ENCODE measurements at places on chromosomes 16 and 17. TPM values are rescaled to one million over a fixed set of nuclear protein-coding genes. Genes with fewer than 3 reads are reported as not detected.

Gene TAX1BP3
- 15.1 TPM for total RNA-seq

Gene CCL23
- total RNA-seq = not detected

Gene TLCD2
- total RNA-seq = 1.1 TPM

Gene TMC8
- total RNA-seq = 126 TPM

Gene SRR
- 19.1 TPM for total RNA-seq

Gene KRT20
- not detected for total RNA-seq

Gene MYH8
- not detected for total RNA-seq

Gene VAMP2
- 66.2 TPM for total RNA-seq

Gene TPSB2
- total RNA-seq = not detected

Gene KRT33A
- total RNA-seq = not detected

Gene BAIAP2
- 4.8 TPM for total RNA-seq

Gene ASB16
- total RNA-seq = 0.22 TPM

Gene KRT39
- not detected for total RNA-seq

DNA sequence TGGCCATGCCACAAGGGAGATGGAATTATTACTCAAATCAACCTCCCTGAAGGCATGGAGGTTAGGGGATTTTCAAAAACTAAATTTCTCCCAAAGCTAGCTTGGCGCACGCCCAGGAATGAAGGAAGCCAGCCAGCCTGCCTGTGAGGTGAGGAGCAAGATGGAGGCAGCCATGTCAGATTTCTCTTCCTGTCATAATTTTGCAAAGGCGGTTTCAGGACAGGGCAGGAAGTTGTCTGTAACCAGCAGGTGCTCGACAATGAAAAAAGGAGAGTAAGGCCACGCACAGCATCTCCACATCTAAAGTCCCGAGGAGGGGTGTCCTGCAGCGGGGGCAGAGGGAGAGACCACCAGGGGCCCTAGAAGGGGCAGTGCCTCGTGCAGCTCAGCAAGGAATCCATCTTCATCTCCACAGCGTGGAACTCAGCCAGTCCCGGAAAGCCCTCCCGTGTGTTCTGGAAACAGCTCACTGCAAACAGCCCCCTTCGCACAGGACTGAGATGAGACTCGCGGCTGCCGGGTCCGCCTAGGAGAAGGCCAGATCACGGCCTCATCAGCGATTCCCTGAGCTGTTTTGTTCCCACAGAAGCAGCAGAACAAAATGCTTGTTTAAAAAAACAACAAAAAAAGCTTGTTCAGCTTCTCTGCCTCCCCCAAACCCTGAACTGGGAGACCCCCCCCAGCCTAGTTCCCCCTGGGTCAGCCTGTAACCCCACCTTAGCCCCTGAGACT lies 47.8 kb downstream of the SLC7A5 start:
- no peak for ATAC-seq

DNA sequence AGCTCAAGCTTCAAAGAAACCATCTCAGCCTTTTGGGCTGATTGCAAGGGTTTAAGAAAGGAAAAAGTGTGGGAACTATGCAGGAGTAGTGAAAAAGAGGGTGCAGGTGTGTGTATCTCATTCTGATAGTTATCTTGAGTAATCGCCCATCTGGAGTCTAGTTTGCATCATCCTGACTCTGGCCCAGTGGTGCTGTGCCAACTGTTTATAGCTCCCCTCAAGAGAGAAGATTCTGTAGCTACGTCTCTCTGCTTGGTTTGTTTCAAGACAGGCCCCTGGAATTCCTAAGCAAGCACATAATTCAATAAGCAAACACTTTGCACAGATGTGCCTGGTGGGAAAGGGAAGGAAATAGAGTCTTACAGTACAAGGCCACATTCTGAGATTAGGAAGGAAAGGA lies 144.4 kb downstream of the HAPSTR1 start:
- ATAC-seq = no peak

GRCh38 chr16:50498431-50499155 lies 49.6 kb upstream of the NKD1 start:
- no peak for ATAC-seq

DNA sequence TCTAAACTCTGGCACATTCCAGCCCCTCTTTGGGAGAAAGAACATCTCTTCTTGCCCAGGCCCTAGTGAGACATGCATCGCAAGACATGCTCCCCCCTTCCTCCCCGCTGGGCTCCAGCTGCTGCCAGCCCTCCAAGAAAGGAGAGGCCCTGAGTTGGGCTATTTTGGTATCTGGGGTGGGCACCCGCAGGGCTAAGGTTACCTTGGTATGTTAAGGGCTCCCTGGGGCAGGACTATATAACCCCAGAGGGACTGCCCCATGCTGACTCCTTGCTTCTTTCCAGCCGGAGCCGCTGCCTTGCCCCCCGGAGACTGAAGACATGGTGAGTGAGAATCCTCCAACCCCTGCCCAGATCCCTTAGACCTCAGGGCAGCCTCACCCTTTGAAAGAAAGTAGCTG lies at the start of gene MYL11:
Gene MYL11, plus strand, starts transcription at position 265 of the 400 bp plus-strand sequence. Its CDS starts 56 bp downstream, at position 321.
- ATAC-seq = no peak

DNA sequence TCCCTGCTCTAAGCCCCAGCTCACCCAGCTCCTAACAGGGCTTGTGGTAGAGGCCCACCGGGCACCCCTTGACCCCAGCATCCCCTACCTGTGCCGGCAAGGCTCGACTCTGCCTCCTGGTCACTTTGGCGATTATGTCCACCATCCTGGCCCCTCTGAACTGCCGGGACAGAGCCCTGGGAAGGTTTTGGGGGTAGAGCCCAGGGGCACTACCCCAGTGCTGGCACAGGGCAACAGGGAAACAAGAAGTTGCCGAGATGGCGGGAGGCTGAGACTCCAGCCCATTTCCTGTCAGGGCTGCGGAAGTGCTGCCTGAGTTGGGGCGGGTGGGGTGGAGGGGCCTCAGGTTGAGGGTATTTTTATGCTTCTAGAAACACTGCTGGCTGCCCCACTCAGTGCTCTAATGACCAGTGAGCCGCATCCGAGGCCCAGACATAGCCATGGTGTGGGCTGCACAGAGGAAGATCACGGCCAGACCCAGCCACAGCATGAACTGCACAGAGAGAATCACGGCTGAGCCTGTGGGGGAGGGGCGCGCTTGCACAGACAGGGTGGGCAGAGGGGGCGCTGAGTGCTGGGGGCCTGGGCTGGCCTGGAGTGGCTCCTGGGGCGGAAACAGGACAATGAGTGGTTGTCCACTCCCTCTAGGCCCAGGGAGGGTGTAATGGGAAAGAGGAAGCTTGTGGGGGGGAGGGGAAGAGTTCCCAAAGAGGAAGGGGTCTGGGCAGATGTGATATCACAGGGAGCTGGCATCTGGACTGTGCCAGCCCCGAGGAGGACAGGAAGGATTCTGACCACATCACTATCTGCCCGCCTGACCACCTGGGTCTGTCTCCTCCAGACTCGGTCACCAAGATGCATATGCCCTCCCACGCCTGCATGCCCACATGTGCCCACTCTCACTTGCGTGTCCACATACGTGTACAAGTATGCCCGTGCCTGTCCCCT lies 22.3 kb downstream of the ARHGAP27 start:
- ATAC-seq = peak; percentile 85

DNA sequence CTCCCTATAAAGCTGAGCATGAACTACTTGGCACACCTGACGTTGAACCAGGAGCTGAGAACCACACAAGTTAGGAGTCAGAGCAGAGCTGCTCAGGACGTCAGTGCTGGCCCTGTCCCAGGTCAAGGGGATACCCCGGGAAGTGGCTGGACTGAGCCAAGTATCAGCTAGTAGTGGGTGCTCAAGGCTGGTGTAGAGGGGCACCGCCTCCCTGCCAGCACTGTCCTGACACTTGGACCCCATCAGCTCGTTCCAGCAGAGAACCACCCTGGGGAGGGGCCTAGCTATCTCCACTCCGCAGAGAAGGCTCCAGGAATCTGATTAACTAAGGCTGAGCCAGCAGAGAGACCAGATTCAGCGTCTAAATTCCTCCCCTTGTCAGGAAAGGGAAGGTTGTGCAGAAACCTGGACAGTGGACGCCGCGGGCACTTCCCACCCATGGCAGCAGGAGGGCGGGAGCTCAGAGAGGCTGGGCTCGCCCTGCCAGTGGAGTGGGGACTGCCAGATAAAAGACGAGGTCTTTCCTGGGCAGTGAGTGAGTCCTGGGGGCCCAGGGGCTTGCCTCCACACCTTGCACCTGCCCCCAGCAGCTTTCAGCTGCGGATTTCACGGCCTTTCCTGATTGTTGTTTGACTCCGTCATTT lies 21.0 kb downstream of the C16orf90 start:
- no peak for ATAC-seq

DNA sequence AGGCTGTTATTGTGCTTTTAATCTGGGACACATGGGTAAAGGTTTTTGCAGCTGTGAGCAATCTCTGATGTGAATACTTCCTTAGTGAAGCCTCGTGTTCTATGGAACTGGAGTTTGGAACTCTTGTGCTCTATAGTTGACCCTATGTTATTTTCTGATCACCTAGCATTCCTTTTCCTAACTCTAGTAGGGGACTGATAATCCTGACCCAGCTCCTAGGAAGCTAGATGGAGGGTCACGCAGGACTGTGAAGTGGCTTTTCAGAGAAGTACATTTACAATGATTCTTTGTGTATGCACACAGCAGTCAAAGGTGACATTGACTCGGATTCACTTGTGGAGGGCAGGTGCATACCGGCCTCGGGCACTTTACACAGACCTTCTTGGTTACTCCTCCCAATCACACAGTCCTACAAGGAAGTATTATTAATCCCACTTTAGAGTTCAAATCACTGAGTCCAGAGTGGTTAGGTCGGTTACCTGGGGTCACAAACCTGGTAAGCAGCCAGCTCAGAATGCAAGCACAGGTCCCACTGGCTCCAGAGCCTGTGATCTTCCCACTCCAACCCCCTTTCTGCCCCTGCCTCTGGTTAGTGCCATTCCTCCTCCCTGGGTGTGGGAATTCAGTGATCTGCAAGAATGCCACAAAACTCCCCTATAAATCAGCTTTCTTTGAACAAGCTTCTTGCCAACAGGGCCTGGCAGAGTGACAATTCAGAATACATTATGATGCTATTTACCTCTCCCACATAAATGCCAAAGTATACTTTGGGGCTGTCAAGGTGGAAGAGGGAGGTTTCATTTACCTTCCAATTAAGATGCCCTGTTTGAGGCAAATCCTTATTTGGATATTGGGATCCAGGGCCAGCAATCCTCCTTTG lies 7.1 kb downstream of the CHD9NB start:
- ATAC-seq = no peak

- no peak for ATAC-seq
Observed at GRCh38 chr17:70202840-70203239, 33.5 kb downstream of the KCNJ2 start.

- ATAC-seq = no peak
Observed at GRCh38 chr16:82805866-82806265, 179.1 kb downstream of the CDH13 start.

DNA sequence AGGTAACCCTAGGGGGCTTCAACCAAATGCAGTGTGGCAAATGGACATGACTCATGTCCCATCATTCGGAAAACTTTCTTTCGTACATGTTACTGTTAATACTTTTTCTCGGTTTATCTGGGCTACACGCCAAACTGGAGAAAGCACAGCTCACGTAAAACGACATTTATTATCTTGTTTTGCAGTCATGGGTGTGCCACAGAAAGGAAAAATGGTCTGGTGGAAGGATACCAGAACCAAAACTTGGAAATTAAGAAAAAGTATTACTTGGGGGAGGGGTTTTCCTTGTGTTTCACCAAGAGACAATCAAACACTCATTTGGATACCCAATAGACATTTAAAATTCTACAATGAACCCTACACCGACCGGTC lies 23.6 kb downstream of the ALOX15B start:
- no peak for ATAC-seq

DNA sequence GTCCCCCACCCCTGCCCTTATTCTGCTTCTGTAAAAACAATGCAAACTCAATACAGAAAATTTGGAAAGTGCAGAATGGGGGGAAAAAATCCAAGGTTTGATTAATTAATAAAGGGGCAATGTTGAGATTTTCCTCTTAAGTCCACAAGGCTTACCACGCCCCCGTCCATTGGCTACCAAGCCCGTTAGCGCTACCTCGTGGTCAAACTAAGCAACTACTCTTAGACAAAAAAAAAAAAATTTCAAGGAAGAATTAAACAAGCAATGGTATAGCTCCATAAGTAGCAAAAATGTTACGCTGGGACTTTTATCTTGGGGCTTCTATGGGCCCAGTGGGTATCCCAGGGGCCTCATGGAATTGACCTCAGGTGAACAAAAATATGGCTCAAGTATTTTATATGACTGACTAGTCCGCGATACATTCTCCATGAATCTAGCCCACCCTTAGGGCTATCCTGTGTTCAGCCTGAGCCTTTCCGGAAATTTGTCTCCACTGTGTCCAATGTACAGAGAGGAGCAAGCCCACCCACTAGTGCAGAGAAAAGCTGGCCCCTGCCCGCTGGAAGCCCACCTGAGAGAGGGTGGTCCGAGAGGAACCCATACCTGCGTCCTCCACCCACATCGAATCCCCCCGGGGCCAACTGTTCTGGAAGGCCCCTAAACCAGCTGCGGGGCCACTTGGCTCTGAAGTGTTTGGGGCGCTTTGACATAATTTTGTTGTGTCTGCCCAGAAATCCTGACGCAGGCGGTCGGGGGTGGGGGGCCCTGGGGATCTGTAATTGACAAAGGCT lies 19.1 kb upstream of the TEX2 start:
- ATAC-seq = peak; percentile 39

GRCh38 chr17:14123619-14124278 lies 54.4 kb downstream of the COX10 start:
- no peak for ATAC-seq

DNA sequence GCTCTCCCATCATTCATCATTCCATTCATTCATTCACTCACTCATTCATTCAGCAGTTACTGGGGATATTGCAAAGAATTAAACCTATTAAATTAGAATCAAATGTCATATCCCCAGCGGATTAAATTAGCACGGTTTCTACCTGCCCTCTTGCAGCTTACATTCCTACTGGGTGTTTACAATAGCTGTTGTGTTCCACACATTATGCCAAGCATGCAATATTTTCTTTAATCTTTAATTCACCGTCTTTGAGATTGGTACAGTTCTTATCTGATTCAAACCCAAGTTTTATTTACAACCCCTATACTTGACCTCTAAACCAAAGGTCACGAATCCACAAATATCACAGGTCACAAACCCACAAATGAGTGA lies 727 bp upstream of the USP31 start:
- ATAC-seq = no peak

DNA sequence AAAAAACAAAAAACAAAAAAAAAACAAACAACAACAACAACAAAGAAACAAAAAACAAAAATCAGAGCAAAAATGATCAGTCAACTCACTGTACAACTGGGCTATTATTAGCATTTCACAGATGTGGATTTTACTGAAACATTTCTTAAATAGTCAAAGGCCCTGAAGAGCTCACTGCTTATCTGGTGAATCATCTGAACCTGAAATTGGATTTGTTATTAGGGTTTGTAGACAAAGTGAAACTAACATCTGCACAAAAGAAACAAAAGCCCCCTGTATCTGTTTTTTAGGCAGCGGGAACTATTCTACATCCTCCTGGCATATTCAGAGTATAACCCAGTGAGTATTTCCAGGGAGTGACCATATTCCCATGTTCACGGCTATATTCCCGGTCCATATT lies 32.6 kb upstream of the KSR1 start:
- ATAC-seq = no peak

DNA sequence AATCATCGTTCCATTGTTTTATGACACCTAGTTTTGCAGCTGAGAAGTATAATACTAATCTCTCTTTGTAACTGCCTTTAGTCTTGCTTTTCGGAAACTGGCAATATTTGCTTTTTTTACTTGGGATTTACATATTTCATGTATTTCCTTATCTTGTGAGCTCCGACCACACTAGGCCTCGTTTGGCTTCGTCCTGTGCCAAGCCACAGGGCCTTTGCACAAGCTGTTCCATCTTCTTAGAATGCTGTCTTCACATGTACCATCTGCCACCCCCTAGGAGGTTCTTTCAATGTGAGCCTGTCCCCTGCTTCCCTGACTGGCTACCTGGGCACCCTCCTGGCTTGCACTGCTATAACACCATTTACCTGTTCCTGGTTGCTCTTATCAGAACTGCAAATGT lies 77.2 kb downstream of the SHISA6 start:
- no peak for ATAC-seq
